ENCODE measurements at places on chromosomes 13 and 19. TPM values are rescaled to one million over a fixed set of nuclear protein-coding genes. Genes with fewer than 3 reads are reported as not detected.
A peak's percentile ranks its signal among the peaks of the same experiment; 100 is the strongest.

DNA sequence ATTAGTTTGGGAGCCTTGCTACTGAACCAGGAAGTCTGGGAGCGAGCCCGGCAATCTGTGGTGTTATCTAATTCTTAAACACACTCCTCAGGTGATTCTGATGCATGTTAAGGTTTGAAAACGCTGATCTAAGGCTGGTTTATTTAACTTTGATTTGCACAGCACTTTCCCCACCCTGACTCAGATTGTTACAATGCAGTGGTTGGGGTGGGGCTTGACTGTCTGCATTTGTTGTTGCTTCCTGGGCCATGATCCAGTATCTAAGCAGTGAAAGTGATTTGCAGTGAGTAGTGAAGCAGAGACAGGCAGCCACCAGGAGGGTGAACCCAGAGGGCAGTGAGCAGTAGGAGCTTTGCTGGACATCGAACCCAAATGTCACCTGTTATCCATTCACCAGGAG, 81.6 kb upstream of the ARGLU1 start:
- H3K4me1 ChIP-seq: no peaks in the 10 kb centered on the region
- H3K27me3 ChIP-seq: no peaks in the 10 kb centered on the region
- DNase-seq: no peak
- no peaks in the 10 kb centered on the region for H3K36me3 ChIP-seq
- H3K27ac ChIP-seq: no peak overlapping the region

DNA sequence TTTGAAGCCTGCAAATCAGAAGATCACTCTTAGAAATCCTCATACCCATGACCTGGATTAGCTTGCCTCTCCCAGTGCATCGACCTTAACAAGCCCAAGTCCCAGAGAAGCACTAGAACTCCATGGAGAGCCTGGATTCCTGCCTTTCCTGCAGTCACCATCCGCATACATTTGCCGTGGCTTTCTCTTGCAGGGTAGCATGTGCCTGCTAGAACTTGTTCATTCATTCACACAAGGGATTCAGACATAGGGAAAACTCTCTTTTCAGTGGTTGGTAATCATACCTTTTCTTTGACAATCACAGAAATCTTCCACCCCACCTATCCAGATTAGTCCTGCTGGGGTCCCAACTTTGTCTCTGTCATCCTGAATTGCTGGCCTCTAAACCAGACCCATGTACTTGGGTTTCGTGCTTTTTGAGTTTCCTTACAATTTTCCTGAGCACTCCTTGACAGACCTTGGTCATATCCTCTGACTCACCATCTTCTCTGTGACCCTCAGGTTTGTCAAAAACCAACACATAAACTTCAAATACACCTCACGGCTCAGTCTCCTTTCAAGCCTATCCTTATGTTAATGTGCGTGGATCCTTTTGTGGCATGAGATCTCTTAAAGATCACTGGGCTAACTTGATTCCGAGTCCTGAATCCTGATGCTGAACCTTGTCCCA, 355.0 kb downstream of the MYO16 start:
- H3K4me1 ChIP-seq: no peaks in the 10 kb centered on the region
- no peaks in the 10 kb centered on the region for H3K36me3 ChIP-seq
- no peak for DNase-seq
- peaks cover 3% of the 10 kb centered on the region for H3K27me3 ChIP-seq
- no peak overlapping the region for H3K27ac ChIP-seq

- H3K27me3 ChIP-seq: no peaks in the 10 kb centered on the region
- no peak for DNase-seq
- no peak overlapping the region for H3K4me3 ChIP-seq
- H3K4me1 ChIP-seq: peaks cover 52% of the 10 kb centered on the region
- H3K27ac ChIP-seq: no peak overlapping the region
These were observed 38.3 kb downstream of the NDFIP2 start for GRCh38 chr13:79519255-79519654.

The CGB5 gene
- not detected for total RNA-seq

DNA sequence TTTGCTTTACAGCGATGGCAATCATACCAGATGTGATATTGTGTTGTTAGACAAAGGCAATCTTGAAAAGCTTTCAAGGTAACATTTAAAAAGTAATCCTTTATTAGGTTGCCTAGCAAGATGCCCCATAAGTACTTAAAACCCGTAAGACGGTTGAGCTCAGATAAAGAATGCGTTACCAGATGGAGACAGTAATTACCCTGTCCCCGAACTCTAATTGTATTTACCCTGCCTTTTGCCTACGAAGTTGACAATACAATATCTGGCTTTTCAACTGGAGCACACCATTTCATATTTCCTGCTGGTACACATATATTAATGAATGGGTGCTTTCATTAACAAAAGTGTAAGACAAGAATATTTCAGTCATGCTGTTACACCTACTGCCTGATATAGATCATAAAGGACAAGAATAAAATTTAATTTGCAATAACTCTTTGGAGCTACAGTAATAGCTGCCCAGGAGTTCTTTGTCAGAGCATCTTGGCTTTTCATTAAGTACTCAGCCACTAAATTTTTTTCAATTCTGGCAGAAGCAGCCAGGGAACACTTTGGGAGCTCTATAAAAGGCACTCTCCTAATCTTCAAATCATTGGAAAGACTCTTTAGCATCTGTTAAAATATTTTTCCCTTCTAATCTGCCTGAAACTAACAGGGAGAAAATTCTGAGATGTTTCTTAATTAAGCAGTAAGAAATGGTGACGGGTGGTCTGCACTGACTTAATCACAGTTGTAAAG, 63.8 kb downstream of the DCT start:
- H3K36me3 ChIP-seq: peaks cover 13% of the 10 kb centered on the region
- no peak overlapping the region for H3K27ac ChIP-seq
- no peaks in the 10 kb centered on the region for H3K27me3 ChIP-seq
- no peak overlapping the region for H3K4me3 ChIP-seq
- DNase-seq: no peak

The FARSA gene
- 98.8 TPM for total RNA-seq

The ZNF665 gene
- 5.9 TPM for total RNA-seq

- H3K4me3 ChIP-seq: no peak overlapping the region
- DNase-seq: no peak
- no peak overlapping the region for H3K27ac ChIP-seq
- H3K27me3 ChIP-seq: peaks cover 15% of the 10 kb centered on the region
- no peaks in the 10 kb centered on the region for H3K4me1 ChIP-seq
- H3K36me3 ChIP-seq: no peaks in the 10 kb centered on the region
These were observed 25.1 kb downstream of the TMEM255B start for GRCh38 chr13:113783966-113784644.

DNA sequence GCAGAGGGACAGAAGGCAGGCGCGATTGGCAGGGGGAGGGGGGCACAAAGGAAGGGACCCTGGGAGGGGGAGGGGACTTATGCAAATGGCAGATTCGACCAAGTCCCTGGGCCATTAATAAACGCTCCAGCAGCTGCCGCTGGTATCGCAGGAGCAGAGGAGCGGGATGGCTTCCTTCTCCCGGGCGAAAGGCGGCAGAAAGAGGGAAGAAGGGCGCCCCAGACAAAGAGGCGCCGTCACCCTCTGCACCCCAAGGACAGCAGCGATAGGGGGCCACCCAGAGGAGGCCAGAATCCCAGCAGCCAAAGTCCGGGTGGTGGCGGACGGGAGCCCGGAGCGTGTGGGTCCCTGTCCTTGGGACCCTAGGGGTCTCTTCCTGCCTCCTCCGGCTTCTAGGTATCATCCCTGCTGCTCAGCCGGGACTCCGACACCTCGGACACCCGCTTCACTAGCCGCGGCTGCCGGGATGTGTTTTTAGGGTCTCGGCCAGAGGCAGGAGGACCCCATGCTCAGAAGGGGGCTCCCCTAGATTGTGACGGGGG, 1.9 kb downstream of the PTPRS start:
- H3K36me3 ChIP-seq: peaks cover 2% of the 10 kb centered on the region
- H3K27me3 ChIP-seq: peaks cover 52% of the 10 kb centered on the region
- H3K4me3 ChIP-seq: peak overlapping the region; percentile 5
- DNase-seq: no peak
- H3K27ac ChIP-seq: no peak overlapping the region

- peaks cover 9% of the 10 kb centered on the region for H3K4me1 ChIP-seq
- H3K4me3 ChIP-seq: no peak within 1 kb of the TSS
- H3K36me3 ChIP-seq: no peaks in the 10 kb centered on the region
- H3K27ac ChIP-seq: no peak within 1 kb of the TSS
- H3K27me3 ChIP-seq: peaks cover 17% of the 10 kb centered on the region
These were observed at the start of gene FSTL3 for GRCh38 chr19:676339-677105. TSS of gene FSTL3 (plus strand) at chr19:676392. CDS start at chr19:676424, 32 bp downstream.

The CBARP gene
- total RNA-seq: not detected

The IGFL3 gene
- total RNA-seq: not detected

- DNase-seq: no peak
- H3K27ac ChIP-seq: no peak overlapping the region
- H3K4me3 ChIP-seq: no peak overlapping the region
- H3K36me3 ChIP-seq: no peaks in the 10 kb centered on the region
These were observed 109.5 kb downstream of the MZT1 start for GRCh38 chr13:72617951-72618350.

The ZNF224 gene
- total RNA-seq: 27.7 TPM

- no peak for DNase-seq
- no peak overlapping the region for H3K4me3 ChIP-seq
- H3K36me3 ChIP-seq: peaks cover 2% of the 10 kb centered on the region
- H3K4me1 ChIP-seq: peaks cover 12% of the 10 kb centered on the region
These were observed 99.6 kb downstream of the SUCLA2 start for GRCh38 chr13:47901441-47901840.

GRCh38 chr13:98761126-98761985, 8.9 kb upstream of the SLC15A1 start:
- peaks cover 1% of the 10 kb centered on the region for H3K36me3 ChIP-seq
- H3K27ac ChIP-seq: no peak overlapping the region
- no peak for DNase-seq

The SIGLEC10 gene
- total RNA-seq: 0.83 TPM

The IL17D gene
- 0.18 TPM for total RNA-seq

DNA sequence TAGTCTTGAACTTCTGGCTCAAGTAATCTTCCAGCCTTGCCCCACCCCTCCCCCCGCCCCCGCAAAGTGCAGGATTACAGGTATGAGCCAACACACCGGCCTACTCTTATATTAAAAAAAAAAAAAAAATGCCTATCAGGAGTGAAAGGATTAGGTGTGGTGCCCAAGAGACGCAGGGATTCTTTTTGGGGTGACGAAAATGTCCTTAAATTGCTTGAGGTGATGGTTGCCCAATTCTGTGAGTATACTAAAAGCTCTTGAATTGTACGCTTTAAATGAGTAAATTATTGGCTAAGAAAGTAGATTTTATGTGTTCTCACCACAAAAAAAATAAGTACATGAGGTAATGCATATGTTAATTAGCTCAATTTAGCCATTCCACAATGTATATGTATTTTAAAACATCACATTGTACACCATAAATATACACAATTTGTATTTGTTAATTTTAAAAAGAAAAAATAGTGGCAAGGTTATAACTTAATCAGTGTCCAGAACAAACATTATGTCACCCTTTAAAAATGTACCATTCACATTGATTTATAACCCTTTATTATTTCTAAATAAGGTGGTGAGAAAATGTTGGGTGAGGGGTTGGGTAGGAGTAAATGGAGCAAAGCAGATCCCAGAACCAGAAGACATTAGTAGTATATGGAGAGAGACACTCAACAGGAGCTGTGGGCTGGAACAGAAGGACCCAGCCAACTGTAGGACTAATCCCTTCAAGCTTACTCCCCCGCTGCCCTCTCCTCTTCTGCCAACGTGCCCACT, 3.9 kb downstream of the IGSF23 start:
- no peak overlapping the region for H3K27ac ChIP-seq
- H3K4me1 ChIP-seq: no peaks in the 10 kb centered on the region
- DNase-seq: no peak
- H3K27me3 ChIP-seq: no peaks in the 10 kb centered on the region
- no peaks in the 10 kb centered on the region for H3K36me3 ChIP-seq
- no peak overlapping the region for H3K4me3 ChIP-seq

The ERICH4 gene
- not detected for total RNA-seq

- H3K4me1 ChIP-seq: no peaks in the 10 kb centered on the region
- no peaks in the 10 kb centered on the region for H3K36me3 ChIP-seq
- H3K4me3 ChIP-seq: no peak overlapping the region
- no peaks in the 10 kb centered on the region for H3K27me3 ChIP-seq
- no peak overlapping the region for H3K27ac ChIP-seq
These were observed 468.9 kb upstream of the TSHZ3 start for GRCh38 chr19:31817971-31818797.

The OSCAR gene
- 0.42 TPM for total RNA-seq

The NPAS1 gene
- not detected for total RNA-seq
